Stimulated activated CD4-positive, alpha-beta T cell treated with anti-CD3 and anti-CD28 coated beads, Interleukin-1b, Interleukin-23, amount 100 ng/mL, for 48 hours (primary cell): ENCODE measurements at places on chromosomes 6 and 20.

GRCh38 chr20:64109831-64110391 is 2.5 kb upstream of the NPBWR2 start:
- DNase-seq: no peak

DNA sequence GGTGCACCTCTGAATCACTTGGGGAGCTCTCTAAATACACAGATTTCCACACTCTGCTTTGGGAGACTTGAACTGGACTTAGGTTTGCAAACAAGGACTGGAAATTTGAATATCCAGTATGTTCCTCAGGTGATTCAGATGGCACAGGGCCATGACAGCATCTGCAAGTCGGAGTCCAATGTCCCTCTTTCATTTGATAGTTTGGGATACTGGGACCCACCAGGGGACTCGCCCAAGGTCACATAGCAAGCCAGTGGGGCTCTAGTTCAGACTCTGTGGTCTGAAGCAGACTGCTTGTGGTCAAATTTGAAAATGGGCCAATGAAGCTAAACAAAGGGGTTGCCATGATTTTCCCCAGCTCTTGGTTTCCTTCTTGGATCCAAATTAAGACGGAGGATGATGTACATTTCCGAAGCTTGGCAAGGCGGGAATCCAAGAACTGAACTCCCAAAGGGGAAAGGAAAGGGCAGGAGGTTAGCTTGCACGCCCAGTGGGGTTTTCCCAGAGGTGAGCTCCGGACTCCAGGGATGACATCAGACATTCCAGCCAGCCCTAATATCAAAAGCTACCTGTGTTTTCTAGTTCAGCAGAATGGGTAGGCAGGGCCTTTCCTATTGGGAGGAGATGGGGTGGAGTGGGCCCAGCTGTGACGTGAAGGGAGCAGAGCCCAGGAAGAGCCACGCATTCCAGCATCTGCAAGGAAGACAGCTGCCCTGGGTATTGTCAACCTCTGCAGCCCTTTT is 3.4 kb upstream of the SYS1 start:
- no peak for DNase-seq

DNA sequence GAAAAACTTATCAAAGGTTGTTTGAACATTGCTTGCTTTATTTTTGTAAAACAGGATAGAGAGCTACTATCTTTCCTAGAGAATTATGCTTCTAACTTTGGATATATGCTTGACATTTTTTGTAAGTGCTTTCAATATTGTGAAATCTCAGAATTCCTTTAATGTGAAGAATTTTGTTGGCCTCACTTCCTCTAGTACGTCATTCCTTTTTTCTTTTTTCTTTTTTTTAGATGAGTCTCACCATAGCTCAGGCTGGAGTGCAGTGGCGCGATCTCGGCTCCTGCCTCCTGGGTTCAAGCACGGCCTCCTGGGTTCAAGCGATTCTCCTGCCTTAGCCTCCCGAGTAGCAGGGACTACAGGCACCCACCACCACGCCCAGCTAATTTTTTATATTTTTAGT is 668.1 kb downstream of the RFPL4B start:
- DNase-seq: no peak

GRCh38 chr6:126419901-126420300 is 80.0 kb downstream of the CENPW start:
- DNase-seq: no peak

DNA sequence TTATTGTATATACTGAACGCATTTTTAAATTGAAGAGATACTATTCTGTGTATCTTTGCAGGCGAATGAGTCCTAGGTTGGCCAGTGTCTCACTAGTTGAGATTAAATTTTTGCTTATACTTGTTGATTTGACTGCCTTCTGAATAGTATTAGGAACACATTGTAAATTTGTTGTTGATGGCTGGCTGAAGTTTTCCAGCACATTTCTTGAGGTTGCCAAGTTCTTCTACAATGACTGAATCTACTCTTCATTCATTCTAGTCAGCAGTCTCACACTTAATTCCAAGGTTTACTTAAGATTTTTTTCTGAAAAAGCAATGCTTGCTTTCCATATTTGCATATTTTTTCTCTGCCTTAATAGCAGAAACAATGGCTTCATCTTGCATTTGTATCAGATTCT is 151.7 kb downstream of the ZFAND3 start:
- DNase-seq: no peak
